Fibroblast of the aortic adventitia (primary cell): ENCODE measurements at places on chromosomes 6 and 20. TPM values are rescaled to one million over a fixed set of nuclear protein-coding genes. Genes with fewer than 3 reads are reported as not detected.

The SCRT2 gene
- not detected in 2 replicates for total RNA-seq

DNA sequence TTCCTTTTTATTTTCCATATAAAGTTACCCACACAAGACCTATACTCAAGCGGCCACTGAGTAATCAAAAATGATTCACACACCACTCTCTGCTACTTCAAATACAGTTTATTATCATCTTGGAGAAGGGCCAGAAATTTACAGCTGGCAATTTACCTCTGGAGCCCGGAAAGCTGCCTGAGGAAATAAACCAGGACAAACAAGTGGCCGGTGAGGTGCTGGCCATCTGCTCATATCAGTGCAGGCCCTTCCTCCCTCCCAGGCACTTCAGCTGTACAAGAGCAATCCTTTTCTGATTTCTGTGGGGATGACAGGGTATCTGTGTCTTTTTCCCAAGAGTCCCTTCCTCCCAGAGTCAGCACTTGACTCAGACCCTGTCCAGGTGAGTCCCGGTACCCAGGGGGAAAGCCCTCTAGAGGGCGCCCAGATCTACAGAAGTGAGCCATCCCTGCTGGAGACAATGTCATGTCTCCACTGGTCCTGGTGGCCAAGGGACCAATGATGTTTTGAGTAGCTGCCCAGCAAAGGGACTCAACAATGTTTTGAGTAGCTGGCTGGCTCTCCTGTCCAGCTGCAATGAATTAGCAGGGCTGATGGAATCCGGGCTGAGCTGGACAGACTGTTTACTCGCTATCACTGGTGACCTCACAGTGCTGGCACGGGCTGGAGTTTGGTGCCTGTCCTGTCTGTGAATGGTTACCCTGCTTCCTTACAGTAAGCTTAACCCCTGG lies 23.6 kb downstream of the LRP11 start:
- DNase-seq: peak; percentile 91

The SLC22A2 gene
- not detected in 2 replicates for total RNA-seq

The FGD2 gene
- not detected in 2 replicates for total RNA-seq

The STK38 gene
- total RNA-seq: 34.3 and 47.7 TPM in 2 replicates

The ANGPT4 gene
- not detected in 2 replicates for total RNA-seq

The HTR1B gene
- total RNA-seq: under 0.01 and 0.25 TPM in 2 replicates

GRCh38 chr20:63573647-63574131 lies 350 bp downstream of the HELZ2 start:
- DNase-seq: no peak

DNA sequence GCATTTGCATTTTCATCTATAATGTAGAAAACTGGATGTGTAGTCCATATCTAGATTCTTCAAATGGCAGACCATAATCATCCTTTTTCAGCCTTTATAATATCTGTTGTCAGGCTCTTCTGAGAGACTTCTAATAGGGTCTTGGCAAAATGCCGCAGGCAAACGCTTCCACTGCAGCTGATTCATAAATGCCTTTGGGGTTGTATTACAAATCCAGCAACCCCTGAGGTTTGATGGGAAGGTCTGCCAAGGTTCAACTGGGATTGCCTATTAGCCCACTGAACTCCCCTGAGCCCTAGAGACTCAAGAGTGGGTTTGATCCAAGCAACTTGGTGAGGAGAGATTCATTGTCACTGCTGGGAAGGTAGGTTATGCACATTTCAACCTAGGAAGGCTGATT lies 365.2 kb upstream of the POU3F2 start:
- no peak for DNase-seq

DNA sequence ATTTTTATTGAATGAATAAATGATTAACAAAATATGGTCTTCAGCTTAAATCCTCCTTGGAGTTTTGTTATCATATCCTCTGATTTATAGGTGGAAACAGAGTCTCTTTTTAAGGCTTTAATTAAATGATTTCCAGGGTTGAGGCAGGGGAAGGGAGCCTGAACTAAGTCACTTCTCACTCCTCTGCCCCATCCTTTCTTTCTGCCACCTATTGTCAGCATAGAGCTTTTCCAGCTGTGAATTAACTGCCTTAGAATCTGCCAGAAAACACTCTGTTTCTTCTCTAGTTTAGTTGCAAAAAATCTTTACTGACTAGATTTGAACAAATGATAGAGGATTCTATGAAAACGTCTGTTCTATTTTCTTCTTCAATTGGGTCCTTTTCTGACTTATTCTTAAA lies 9.8 kb downstream of the OGFRL1 start:
- no peak for DNase-seq

The HMGCLL1 gene
- not detected in 2 replicates for total RNA-seq

The ESR1 gene
- total RNA-seq: 2.7 and 3.4 TPM in 2 replicates

The ENPP5 gene
- total RNA-seq: 0.36 and 5.3 TPM in 2 replicates

The DNAH8 gene
- 0.08 TPM in 1 of 2 replicates, not detected in the other for total RNA-seq

- DNase-seq: no peak
Measured at GRCh38 chr6:537114-537513, 119.8 kb downstream of the HUS1B start.

DNA sequence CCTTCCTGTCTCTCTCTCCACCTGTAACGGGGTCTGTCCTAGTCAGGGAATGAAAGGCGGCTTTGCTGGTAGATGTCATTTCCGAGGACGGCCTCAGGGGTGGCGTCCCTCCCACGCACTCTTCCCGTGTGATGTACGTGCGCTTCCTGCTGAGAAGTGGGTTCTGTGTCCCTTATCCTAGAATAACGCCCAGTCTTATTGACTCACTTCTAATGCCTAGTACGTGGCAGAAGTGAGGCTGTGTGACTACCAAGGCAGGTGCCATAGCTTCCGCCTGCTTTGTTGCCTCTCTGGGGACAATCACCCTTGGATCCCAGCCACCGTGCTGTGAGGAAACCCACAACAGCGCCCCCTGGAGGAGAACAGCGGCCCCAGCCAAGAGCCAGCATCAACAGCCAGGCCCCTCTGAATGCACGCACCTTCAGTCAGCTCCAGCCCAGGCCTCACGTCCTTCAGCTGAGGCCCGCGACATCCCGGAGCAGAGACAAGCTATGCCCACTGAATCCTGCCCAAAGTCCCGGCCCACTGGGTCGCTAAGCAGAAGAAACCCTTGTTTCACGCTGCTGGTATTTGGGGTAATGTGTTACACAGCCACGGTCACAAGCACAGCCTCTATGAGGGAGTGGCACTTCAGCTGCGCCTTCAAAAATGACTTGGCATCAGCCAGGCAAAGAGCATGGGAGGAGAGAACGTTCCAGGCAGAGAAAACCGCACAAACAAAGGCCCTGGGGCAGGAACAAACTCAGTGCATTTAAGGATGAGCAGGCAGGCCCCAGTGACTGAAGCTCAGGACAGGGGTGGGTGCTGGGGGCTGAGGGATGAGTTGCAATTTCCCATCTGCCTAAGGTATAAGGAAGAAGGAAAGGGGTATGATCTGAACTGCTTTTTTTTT lies 224.2 kb downstream of the NFATC2 start:
- peak; percentile 13 for DNase-seq

The C6orf118 gene
- total RNA-seq: not detected in 2 replicates

GRCh38 chr20:13263451-13263850 lies 42.4 kb downstream of the ISM1 start:
- no peak for DNase-seq

DNA sequence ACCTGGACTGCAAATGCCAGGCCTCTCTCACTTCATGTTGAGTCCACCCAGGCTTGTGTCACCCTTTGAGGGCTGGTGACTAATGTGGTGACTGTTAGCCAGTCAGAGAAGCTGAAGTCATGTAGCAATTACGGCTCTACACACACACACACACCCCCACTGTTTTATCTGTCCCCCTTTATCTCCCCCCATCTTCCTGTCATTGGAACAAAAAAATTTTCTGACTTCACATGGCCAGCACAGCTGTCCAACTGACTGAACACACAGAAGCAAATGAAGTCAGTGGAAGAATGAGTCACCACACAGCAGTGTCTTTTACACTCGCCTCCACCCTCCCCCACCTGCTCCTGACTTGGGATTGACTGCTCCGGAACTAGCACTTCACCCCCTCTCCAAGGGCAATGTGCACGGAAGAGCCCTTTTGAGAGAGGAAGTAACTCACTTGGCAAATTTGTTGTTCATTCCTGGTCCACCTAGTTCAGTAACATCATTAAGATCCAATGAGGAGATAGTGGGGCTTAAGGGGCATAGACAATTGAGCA lies 198.0 kb downstream of the RNF144B start:
- peak; percentile 61 for DNase-seq

DNA sequence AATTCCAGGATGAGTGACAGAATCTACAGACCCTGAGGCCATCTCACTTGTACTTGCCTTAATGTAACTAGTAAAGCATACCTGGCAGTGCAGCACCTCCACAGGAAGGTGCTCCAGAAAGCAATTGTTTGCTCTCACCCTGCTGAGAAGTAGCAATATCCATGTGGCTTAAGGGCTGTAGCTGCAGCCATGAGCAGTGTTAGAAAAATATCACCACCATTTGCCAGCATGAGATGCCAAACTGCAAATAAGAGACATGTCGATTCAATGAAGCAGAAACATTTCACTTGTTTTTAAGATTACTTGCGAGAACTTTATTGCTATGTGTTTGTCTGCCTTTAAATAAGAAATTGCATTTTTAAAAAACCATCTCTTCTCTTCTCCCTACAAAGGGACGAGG lies 151.5 kb downstream of the PRL start:
- DNase-seq: no peak

The CDSN gene
- not detected in 2 replicates for total RNA-seq

The CRISP2 gene
- total RNA-seq: not detected in 2 replicates

GRCh38 chr6:24076011-24076410 lies 50.0 kb upstream of the NRSN1 start:
- DNase-seq: no peak

DNA sequence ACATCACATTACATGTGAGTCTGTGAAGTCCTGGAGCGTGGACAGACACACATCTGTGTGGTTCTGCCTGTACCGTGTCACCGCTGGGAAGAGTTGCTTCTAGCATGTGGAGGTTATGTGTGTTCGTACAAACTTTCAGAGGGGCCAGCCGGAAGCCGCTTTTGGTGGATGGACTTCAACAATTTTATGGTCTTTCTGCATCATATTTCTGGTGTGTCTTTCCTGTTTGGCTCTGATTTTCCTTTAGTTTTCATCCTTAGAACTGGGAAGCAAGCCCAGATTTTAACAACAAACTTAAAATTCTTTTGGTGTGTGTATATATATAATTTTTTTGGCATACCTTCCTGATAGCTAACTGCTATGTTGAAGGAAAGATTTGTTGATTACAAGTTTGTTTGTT lies 71.2 kb downstream of the TIAM2 start:
- peak; percentile 77 for DNase-seq

DNA sequence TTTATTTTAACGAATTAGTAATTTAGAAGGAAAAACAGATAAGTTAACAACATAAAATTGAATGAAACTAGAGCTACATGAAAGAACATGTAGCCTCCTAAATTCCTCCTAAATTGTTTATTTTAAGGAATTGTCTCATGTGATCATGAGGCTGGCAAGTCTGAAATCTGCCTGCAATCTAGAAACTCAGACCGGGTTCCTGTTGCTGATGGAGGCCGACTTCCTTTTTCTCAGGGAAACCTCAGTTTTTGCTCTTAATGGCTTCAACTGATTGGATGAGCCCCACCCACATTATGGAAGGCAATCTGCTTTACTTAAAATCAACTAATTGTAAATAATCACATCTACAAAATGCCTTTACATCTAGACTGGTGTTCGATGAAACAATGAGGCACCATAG lies 267.6 kb upstream of the PRND start:
- no peak for DNase-seq

DNA sequence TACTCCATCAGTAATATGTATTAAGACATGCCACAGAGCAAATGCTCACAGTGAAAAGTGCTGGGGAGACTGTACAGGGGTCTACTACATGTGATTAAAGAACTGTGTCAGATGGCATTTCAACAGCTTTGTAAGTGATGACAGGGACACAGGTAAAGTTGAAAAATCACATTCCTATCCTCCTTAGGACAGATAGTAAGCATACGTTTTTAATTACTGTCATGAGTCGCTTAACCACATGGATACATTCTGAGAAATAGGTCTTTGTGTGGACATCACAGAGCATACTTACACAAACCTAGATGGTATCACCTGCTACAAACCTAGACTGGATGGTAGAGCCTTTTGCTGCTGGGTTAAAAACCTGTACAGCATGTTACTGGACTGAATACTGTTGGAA lies 645.8 kb upstream of the AGPAT4 start:
- DNase-seq: no peak

The SLC4A11 gene
- total RNA-seq: 0.49 and 0.63 TPM in 2 replicates

DNA sequence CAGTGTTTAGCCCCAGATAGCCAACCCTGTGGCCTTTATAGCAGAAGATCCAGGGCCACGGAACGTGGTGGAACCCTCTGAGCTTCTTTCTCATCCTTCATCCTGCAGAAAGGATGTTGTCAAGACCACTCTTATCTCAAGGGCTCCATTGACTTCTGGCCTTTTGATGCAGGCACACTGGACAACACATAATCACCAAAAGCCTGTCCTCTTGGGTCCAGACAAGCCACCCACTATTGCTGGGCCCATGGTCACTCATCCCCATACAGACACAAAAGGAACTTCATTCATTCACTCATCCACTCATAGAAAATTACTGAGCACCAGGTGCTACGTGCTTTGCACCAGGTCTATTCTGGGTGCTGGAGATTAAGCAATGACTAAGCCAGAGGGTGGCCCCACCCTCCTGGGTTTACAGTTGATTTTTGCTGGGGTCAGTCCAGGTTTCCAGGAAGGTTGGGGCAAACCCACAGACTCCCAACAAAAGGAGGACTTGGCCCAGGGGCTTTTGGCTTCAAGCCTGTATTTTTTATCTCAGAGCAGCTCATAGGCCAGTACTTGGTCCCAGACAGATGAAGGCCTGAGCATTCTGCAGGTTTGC lies 2.4 kb downstream of the CST8 start:
- DNase-seq: no peak
